ENCODE measurements at places on chromosomes 1 and 21. TPM values are rescaled to one million over a fixed set of nuclear protein-coding genes. Genes with fewer than 3 reads are reported as not detected.

DNA sequence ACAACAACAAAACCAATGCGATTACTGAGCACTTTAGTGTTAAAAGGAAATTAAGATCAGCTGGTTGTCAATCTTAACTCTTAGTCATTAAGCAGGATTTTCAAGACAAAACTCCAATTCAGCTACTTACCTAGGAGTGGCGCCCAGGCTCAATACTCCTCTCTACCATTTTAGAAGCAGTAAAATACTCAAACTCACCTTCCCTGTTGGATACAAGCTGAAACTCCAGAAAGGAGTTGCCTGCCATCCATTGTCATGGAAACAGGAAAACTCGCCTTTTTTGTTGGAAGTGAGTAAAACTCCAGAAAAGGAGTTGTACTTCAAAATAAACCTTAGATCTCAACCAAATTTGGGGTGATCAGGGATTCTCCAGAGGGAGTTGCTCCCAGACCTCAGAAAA, 127.0 kb upstream of the F3 start:
- no peak for DNase-seq

GRCh38 chr1:109296782-109297181, 10.0 kb downstream of the MYBPHL start:
- DNase-seq = no peak

- DNase-seq = peak; percentile 57
Measured at GRCh38 chr21:16588433-16588860, 858.7 kb downstream of the USP25 start.

The ACTL8 gene
- not detected for polyA plus RNA-seq

The S100A11 gene
- 218 TPM for polyA plus RNA-seq

The SAMD13 gene
- polyA plus RNA-seq = 6.6 TPM

Data from left kidney (tissue), 8 donors.